ENCODE measurements at places on chromosomes 16 and 17.

GRCh38 chr17:43490621-43491020, 6.8 kb downstream of the DHX8 start:
- no peak for DNase-seq

- DNase-seq, result peak; percentile 72
These were observed 5.7 kb upstream of the SPNS2 start for GRCh38 chr17:4492721-4493561.

GRCh38 chr17:55295411-55296170, 30.8 kb downstream of the HLF start:
- DNase-seq, result peak; percentile 74

DNA sequence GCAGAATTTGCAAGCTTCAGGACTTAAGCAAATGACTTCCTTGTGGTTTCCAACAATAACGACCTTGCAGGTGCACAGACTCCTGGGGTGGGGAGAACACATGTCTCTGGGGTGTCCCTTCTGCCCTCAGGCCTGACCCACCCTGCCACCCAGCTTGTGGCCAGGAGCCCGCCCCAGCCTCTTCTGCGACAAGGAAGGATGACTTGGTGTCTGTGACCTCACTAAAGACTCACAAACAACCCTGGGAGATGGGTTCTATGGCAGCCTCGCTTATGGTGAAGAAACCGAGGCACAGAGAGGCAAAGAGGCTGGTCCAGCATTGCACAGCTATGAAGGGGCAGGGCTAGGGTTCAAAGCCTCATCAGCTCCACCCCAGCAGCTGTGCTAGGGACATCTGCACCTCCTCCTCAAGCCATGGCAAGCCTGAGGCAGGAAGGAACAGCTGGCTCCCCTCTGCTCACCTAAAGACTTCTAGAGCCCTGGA, 2.6 kb downstream of the ATP2A3 start:
- peak; percentile 81 for DNase-seq

DNA sequence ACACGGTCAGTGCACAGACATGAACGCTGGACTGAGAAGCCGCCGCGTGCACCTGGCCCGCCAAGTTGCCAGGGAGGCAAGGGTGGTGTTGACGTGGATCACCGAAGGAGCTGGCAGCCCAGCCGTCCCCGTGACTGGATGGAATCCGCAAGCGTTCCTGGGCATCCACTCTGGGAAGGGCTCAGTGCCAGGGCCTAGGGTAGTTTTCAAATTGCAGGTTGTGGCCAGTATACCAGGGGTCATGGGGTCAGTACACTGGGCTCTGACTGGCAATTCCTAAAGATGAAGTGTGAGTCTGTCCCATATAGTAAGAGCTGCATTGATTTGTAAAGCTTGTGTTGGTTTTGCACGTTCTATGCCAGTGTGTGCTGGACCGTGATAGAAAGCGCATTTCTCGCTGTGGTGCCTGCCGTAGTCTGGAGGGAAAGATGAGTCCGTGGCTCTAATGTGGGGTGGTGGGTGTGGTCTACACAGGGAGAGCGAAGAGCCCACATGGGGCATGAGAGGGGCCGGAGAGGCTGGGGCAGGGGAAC, 21.1 kb upstream of the METRNL start:
- no peak for DNase-seq

DNA sequence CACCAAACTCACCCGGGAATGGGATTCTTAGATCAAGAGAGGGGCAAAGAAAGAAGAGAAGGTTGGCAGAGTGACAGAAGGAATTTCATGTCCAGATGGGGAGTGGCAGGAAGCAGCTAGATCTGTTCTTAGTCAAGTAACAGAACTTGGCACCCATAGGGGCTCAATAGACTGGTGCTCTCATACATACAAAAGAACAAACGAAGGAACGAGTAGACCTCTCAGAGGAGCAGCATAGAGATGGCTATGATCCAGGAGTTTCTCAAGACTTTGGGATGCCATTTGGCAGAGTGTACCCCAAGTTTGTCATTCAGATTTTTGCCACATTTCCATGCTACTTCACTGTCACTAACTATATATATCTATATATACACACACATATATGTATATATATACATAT, 47.9 kb downstream of the GINS3 start:
- no peak for DNase-seq

DNA sequence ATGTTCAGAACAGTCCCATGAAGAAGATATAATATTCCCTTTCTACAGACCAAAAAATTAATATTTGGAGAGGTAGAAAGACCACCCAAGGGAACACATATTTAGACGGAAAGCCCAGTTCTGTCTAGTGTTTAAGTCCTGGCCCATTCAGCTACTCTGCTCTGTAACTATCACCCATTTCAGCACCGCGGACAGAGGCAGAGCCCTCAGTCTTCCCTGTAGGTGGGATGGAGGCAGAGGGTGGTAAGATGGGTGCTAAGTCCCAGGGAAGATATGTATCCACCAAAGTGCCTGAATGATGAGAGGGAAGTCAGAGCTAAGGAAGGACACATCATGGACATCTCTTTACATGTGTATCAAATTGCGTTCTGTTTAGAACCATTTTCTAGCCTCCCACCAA, 27.8 kb upstream of the C16orf78 start:
- DNase-seq, result peak; percentile 50

- peak; percentile 22 for DNase-seq
These were observed 936 bp downstream of the EMC6 start for GRCh38 chr17:3669548-3669947.

GRCh38 chr17:4782652-4783051, 3.5 kb downstream of the VMO1 start:
- DNase-seq, result peak; percentile 32

DNA sequence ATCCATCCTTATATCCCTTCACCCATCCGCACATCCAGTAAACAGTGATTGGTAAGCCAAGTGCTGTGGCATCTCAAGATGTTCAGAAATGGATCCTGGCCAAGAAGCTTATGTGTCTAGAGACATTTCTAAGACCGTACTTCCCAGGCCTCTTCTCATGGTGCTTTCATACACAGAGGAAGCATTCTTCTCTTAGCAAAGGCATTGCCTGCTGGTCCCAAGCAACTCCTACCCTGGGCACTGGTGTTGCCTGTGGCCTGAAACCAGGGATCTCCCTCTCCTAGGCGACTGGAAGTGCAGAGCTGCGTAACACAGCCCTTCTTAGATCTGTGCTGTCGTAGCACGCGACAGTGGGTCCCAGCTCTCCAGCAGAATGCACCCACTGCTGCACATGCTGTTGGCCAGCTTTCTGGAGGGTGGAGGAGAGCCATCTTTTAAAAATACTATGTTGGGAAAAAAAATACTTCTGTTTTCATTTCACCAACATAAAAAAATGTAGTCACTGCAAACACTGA, 182.9 kb downstream of the CCDC182 start:
- DNase-seq, result no peak

DNA sequence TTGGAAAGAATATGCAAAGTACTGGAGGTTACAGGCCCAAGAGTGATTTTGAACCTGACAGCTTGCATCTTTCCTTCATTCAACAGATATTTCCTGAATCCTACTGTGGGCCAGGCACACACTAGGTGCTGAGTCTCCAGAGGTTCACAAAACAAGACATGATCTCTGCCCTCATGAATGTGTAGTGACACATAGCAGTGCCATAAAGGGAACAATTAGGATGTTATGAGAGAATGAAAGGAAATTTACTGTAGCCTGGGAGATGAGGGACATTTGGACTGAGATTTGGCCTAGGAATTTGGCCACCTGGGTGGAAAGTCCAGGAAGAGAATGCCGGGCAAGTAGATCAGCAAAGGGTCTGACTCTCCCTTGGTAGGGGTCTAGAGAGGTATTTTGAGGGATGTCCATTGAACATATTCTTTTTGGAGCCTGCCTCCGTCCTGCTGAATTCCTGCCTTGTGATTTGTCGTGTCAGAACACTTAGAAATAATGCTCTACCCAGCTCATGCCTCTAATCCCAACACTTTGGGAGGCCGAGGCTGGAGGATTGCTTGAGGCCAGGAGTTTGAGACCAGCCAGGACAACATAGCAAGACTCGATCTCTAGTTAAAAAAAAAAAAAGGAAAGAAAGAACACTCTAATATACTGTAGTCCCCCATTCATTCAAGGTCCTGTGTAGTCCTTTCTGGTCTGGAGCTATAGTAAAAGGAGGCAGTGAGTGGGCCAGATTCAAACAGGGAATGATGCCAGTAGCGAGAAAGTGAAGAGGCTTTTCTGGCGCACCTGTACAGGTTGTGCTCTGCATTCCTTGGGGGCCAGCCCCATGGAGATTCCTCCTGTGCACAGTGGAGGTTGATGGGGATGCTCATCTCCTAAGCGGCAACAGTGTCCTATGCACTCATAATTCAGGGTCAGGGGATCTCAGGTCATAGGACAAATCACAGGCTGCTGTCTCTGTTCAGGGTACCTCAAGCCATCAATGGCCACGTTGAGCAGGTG, 90.6 kb upstream of the CLEC18A start:
- no peak for DNase-seq

- DNase-seq, result no peak
These were observed 54.5 kb downstream of the GTF3C1 start for GRCh38 chr16:27495191-27495590.

DNA sequence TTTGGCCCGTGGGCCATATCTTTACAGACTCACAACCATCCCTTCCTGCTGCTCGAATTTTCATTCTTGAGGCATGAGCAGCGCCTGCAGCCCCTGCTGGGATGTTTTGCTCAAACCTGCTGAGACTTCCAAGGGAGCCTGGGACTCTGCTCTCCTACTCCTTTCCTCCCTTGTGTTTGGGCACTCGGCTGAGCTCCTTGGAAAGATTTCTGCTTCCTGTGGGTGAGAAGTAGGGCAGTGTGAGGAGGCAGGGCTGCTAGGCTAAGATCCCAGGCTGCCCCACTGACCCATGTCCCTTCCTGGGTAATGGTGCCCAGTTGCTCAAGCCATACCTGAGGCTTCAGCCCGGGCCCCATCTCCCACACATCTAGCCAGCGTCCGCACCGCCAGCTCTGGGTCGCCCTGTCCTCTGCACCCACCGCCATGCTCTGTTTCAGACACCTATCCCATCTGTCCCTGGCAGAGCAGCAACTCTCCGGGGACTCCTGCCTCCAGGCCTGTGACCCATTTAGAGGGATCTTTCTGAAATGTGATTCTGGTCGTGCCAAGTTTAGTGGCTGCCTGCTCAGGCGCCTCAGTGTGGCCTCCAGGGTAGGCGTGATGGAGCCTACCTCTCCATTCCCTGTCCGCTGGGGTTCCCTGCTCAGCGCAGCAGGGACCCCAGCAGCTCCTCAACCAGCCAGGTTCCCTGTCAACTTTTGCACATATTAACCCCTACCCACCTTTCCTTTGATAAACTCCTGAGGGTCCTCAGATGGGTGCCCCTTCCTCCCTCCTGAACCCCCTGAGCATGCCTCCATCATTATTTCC, 190.1 kb downstream of the CCDC182 start:
- no peak for DNase-seq

DNA sequence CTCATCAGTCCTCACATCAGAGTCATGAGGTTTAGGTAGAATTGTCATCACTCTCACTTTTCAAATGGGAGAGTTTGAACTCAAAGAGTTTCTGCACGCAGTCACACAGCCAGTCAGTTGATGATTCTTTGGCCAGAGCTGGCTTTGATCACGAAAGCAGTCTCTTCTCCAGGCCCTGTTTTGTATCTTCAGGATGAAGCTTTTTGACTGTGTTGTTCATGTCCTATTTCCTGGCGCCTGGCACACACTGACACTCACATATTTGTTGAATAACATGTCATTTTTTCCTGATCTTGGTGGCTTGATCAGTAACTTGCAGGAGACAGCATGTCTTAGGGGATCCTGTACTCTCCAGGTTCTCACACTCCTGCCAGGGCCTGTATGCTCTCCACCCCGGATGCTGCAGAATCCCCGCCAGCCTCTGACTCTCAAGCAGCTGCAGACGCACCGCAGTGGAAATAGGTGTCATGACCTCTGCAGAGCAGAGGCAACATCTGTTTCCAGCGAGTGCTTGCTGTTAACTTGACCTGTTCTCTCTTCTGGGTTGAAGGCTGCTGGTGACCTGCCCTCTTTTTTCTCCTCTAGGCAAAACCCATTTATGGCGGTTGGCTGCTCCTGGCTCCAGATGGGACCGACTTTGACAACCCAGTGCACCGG, 33.0 kb downstream of the MPRIP start:
- no peak for DNase-seq

DNA sequence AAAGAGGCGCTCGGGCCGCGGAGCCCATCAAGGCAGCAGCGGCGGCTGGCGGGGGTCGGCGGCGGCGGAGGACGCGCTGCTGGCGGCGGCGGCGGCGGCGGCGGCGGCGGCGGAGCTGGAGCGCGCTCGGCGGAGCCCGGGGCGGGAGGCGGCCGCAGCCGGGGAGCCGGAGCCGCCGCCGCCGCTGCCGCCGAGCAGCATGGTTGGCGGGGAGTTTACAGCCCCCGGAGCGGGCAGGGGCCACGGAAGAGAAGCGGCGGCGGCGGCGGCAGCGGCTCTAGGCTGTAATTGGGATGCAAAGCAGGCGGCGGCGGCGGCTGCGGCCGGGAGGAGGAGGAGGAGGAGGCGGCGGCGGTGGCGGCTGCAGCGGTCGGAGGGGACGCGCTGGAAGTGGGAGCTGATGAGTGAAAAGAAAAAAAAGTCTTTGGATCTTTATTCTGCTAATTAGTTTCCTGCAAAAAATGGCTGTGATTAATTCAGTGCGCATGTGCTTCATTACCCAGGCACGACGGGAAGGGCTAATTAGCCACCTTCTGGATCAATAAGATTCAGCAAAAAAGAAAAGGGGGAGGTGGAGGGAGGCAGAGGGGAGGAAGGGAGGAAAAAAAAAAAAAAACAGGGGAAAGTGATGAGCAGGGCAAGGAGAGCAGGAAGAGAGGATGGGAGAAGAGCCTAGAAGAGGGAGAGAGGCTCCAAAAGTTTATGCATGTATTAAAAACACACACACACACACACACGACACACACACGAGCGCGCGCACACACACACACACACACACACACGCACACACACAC, 10.9 kb upstream of the ZFHX3 start:
- peak; percentile 46 for DNase-seq

DNA sequence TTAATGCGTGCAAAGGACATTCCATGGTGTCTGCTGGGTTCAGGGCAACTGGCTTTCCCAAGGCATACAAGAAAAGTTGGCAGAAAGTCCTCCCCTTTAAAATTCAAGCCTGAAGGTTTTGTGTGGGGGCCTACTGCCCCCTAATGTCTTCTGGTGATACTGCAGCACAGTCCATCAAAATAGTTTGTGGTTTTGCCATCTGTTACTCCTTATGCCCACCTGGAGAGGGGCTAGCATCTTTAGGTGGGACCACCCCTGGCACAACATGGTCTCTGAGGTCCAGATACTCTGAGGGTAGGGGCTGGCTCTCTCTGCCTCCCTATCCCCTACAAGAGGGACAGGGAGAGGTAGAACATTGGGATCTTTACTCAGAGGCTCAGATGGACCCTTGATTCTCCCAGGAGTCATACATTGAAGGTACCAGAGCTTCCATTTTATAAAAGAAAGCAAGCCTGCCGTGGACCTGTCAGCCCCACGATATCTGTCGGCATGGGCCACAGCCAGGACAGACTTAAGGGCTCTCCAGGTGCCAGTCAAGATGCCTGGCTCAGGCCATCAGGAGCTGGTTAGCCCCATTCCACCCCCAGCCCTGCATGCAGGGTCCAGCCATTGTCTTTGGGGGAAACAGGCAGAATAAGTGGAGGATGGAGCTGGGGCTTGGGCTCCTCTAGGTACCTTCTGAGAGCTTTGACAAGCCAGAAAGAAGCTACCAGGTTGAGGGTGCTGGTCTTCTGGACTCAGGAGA, 6.3 kb downstream of the ESRP2 start:
- DNase-seq, result peak; percentile 78

- no peak for DNase-seq
These were observed 1.0 kb upstream of the MFAP4 start for GRCh38 chr17:19387921-19388521.

Data from hematopoietic multipotent progenitor cell treated with erythropoietin and hydrocortisone succinate and interleukin-3 and kit ligand, for 4 days (in vitro differentiated cells).